Heart left ventricle (tissue), 16 donors: ENCODE measurements at places on chromosomes 7 and 10.
A peak's percentile ranks its signal among the peaks of the same experiment; 100 is the strongest.

- no peaks in the 10 kb centered on the region for H3K27me3 ChIP-seq
- H3K4me3 ChIP-seq, result no peak overlapping the region
- no peak overlapping the region for H3K27ac ChIP-seq
- H3K4me1 ChIP-seq, result no peaks in the 10 kb centered on the region
- peaks cover 3% of the 10 kb centered on the region for H3K36me3 ChIP-seq
Measured at GRCh38 chr10:67925449-67926005, 41.1 kb downstream of the SIRT1 start.

DNA sequence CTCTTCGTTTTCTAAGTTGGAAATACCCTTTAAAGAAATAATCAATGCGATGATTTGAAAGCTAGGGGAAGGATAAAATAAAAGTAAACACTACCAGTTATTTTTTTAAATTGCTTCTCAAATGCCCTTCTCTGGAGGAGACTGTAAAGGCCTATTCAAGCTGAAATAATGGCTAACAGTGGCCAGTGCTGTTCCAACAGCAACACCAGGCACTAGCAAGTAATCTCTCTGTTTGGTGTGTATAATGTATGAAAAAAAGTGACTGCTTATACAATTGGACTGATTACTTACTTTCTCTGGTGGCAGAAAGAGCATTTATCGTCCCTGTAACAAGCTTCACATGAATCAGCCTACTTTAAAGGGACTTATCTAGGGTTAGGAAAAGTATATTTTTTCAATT is 102.7 kb downstream of the CSTF2T start:
- no peaks in the 10 kb centered on the region for H3K4me1 ChIP-seq
- no peak for DNase-seq
- no peaks in the 10 kb centered on the region for H3K27me3 ChIP-seq
- H3K27ac ChIP-seq, result no peak overlapping the region
- H3K36me3 ChIP-seq, result no peaks in the 10 kb centered on the region

DNA sequence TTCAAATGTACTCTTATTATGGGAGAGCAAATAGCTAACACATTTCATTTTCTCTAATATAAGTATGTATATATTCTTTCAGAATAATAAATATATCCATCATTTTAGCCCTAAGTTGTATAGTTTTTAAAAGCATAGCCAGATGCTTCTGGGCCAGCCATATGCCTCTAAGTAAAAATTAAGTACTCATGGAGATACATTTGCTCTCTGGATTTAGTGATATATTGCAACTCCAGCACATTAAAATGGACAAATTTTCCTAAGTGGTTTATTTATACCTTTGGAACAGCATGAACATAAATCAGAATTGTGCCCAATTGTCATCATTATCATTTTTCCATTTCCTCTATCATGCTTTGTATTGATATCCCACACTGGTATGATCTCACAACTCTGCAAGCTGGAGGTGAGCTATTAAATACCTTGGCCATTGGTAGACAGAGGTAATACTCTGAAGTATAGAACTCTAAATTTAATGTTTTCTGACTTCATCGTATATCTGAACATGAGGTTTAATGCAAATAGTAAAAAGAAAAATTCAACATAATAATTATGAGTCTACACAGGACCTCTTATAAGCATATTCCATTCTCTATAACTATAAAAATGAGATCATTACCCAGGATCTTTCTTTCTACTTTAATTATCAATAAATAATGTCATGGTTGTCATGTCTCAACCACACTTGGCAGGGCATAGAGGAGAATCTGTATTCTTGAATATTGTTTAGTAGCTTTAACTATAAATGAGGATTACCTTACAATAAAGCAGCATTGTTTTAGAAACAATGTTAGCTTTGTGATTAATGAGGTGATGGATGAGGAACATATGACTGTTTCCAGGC is 90.8 kb downstream of the AGMO start:
- no peaks in the 10 kb centered on the region for H3K4me1 ChIP-seq
- no peak overlapping the region for H3K4me3 ChIP-seq
- no peaks in the 10 kb centered on the region for H3K36me3 ChIP-seq
- no peaks in the 10 kb centered on the region for H3K27me3 ChIP-seq
- no peak for DNase-seq

- no peak overlapping the region for H3K27ac ChIP-seq
- no peak for DNase-seq
- H3K36me3 ChIP-seq, result no peaks in the 10 kb centered on the region
- H3K4me1 ChIP-seq, result no peaks in the 10 kb centered on the region
- H3K27me3 ChIP-seq, result no peaks in the 10 kb centered on the region
Measured at GRCh38 chr7:97865104-97865503, 7.1 kb downstream of the ASNS start.

GRCh38 chr7:134180376-134180775 is 53.2 kb downstream of the LRGUK start:
- H3K36me3 ChIP-seq, result no peaks in the 10 kb centered on the region
- DNase-seq, result no peak
- H3K4me1 ChIP-seq, result no peaks in the 10 kb centered on the region
- H3K27me3 ChIP-seq, result no peaks in the 10 kb centered on the region
- no peak overlapping the region for H3K4me3 ChIP-seq

DNA sequence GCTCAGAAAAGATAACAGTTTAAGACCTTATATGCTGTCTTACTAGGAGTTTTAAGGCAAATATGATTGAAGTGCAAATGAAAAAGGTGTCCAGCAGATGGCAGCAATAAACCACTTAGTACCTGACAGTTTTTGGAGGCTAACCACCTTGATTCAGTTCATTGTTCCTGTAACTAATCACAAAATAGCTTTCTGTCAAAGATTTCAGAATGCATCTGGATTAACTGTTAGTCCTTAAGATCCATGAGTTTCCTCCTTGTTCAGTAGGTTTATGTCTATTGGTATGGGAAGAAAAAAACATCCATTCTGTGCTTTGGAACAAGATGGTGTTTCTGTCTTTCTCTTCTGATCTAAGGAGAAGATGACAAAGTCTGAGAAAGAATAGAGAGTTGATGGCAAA is 46.6 kb downstream of the CCSER2 start:
- H3K27me3 ChIP-seq, result no peaks in the 10 kb centered on the region
- H3K27ac ChIP-seq, result no peak overlapping the region
- H3K36me3 ChIP-seq, result peaks cover 18% of the 10 kb centered on the region

- no peaks in the 10 kb centered on the region for H3K27me3 ChIP-seq
- DNase-seq, result no peak
- H3K4me3 ChIP-seq, result no peak overlapping the region
- no peaks in the 10 kb centered on the region for H3K36me3 ChIP-seq
Measured at GRCh38 chr7:32048970-32049491, 21.2 kb downstream of the PDE1C start.

- no peaks in the 10 kb centered on the region for H3K27me3 ChIP-seq
- H3K27ac ChIP-seq, result no peak overlapping the region
- no peaks in the 10 kb centered on the region for H3K36me3 ChIP-seq
- no peaks in the 10 kb centered on the region for H3K4me1 ChIP-seq
- DNase-seq, result no peak
Measured at GRCh38 chr10:12638103-12638502, 288.8 kb downstream of the CAMK1D start.

- no peak overlapping the region for H3K4me3 ChIP-seq
- peaks cover 26% of the 10 kb centered on the region for H3K4me1 ChIP-seq
- no peaks in the 10 kb centered on the region for H3K36me3 ChIP-seq
Measured at GRCh38 chr10:4944841-4945240, 18.4 kb upstream of the AKR1C1 start.

DNA sequence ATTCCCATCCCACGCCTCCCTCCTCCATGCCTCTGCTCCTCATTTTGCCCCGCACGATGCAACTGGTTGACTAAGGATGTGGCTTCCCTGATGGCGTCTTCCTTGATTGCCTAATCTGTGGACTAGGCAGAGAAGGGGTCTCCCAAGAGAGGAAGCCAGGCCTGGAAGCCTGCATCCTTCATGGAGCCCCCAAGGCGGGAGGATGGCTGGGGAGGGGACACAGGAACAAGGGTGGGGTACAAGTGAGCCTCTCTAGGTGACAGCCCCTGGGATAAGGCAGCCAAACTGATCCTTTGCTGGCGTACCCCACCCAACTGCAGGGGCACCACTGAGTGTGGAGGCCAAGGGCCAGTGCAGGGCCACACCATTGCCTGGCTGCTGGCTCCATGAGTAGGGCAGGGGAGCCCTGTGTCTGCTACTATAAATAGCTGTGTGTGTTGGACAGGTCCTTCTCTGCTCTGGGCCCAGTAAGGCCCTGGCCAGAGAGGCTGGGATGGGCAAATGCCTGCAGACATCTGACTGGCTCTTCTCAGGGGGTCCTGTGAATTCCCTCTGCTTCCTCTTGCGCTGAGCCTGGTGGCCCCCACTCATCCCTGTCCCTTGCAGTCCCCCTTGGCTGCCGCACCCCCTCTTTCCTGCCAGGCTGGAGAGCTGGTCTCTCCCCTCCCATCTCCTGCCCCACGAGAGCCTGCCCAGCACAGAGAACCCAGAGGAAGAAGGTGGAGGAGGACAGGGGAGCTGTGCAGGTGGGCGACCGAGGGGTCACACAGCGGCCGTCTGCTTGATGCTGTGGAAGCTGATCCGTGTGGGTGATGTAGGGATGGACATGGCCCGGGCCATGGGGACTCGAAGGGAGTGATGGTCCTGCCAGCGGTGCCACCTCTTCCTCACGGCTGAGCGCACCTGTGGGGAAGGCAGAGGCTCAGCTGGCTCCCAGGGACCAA is 29.3 kb downstream of the CRHR2 start:
- no peaks in the 10 kb centered on the region for H3K4me1 ChIP-seq
- no peak overlapping the region for H3K27ac ChIP-seq
- H3K27me3 ChIP-seq, result no peaks in the 10 kb centered on the region

DNA sequence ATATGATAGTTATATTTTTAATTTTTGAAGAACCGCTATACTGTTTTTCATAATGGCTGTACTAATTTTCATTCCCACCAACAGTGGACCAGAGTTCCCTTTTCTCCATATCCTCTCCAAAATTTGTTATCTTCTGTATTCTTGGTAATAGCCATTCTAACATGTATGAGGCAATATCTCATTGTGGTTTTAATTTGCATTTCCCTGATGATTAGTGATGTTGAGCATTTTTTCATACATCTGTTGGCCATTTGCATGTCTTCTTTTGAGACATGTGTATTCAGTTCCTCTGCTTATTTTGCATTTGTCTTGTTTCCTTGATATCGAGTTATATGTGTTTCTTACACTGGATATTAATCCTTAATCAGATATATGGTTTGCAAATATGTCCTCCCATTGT is 770.8 kb upstream of the MBL2 start:
- H3K27ac ChIP-seq, result no peak overlapping the region
- H3K27me3 ChIP-seq, result no peaks in the 10 kb centered on the region
- DNase-seq, result no peak
- no peaks in the 10 kb centered on the region for H3K36me3 ChIP-seq

GRCh38 chr10:96292971-96293920 is 11.0 kb upstream of the DNTT start:
- no peaks in the 10 kb centered on the region for H3K36me3 ChIP-seq

DNA sequence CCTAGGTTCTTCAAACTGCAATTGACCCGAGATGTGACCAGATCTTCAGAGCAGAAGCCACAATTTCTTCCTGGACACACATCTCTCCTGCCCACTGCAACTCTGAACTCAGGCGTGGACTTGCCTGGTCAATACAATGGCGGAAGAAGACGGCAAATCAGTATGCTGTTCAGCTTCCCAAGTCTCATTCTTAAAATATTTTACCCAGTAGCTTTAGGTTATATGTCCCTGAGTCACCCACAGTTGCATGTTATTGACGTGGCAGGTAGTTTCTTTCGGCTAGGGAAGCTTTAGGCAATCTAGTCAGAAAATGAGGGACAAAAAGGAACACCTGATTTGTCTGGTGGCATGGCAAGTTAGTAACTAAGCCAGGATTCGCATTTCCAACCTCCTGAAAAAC is 22.5 kb downstream of the CEP41 start:
- no peak overlapping the region for H3K4me3 ChIP-seq
- no peak for DNase-seq
- H3K27me3 ChIP-seq, result no peaks in the 10 kb centered on the region

GRCh38 chr7:141649137-141649864 is 52.7 kb downstream of the DENND11 start:
- no peak for DNase-seq
- no peak overlapping the region for H3K27ac ChIP-seq
- H3K27me3 ChIP-seq, result no peaks in the 10 kb centered on the region
- H3K4me3 ChIP-seq, result no peak overlapping the region
- no peaks in the 10 kb centered on the region for H3K36me3 ChIP-seq

GRCh38 chr10:61065051-61065450 is 121.1 kb upstream of the RHOBTB1 start:
- no peak overlapping the region for H3K27ac ChIP-seq
- no peak overlapping the region for H3K4me3 ChIP-seq
- DNase-seq, result no peak
- no peaks in the 10 kb centered on the region for H3K36me3 ChIP-seq
- no peaks in the 10 kb centered on the region for H3K27me3 ChIP-seq
- no peaks in the 10 kb centered on the region for H3K4me1 ChIP-seq

DNA sequence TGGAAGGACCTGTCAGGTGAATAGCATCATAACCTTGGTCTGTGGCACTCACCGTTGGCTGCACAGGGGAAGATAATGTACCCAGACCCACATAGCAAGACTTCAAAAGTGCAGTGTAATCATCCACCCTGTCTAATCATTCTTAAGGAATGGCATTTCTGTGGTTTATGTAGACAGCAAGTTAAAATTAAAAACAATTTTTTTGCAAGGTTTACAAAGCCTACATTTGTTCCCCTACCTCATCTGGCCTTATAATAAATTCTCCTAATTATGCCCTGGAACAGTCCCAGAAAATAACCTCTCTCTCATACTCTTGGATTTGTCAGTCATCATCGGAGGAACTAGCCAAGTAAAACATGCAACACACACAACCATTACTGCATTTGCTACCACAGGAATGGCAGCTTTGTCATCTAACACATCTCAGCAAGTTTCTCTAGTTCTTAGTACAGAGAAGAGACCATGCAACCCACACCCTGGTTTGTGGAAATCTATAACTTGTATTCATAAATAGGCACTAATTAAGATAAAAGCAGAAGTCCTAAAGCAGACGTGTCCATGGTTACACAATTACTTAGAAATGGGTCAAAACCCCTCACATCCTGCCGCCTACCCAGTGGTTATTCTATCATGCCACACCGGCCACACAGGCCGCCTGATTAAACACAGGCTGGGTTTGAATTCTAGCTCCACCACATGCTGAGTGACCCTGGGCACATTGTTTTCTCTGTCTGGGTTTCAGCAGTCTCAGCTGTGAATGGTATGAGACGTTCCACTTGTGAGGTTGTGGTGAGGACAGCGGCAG is 19.1 kb downstream of the ABLIM1 start:
- no peak overlapping the region for H3K4me3 ChIP-seq
- no peak for DNase-seq
- H3K27ac ChIP-seq, result peak overlapping the region; percentile 38
- no peaks in the 10 kb centered on the region for H3K27me3 ChIP-seq
- H3K36me3 ChIP-seq, result peaks cover 5% of the 10 kb centered on the region

DNA sequence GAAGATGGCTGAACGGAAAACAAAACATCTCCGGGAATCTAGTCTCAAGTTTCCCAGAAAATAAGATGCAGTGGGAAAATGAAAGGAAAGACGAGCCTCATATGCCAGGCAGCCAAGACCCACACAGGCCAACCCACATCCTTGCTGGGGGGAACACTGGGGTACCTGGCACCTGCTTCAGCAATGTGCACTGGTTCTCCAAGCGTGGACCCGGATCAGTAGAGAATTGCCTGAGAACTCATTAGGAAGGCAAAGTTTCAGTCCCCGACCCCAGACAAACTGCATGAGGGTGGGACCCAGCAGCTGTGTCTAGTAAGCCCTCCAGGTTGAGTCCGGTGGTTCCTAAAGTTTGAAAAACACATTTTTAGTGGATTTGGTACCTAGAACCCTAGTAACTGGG is 18.4 kb downstream of the FAM53B start:
- H3K4me1 ChIP-seq, result peaks cover 98% of the 10 kb centered on the region
- no peaks in the 10 kb centered on the region for H3K36me3 ChIP-seq
- no peak overlapping the region for H3K27ac ChIP-seq
- no peak overlapping the region for H3K4me3 ChIP-seq
- H3K27me3 ChIP-seq, result no peaks in the 10 kb centered on the region

GRCh38 chr7:46654546-46655443 is 733.7 kb upstream of the IGFBP3 start:
- no peak for DNase-seq
- no peaks in the 10 kb centered on the region for H3K27me3 ChIP-seq
- no peak overlapping the region for H3K4me3 ChIP-seq
